ENCODE measurements at places on chromosomes 12 and 14.
A peak's percentile ranks its signal among the peaks of the same experiment; 100 is the strongest.

GRCh38 chr12:9064201-9064814 is 51.4 kb downstream of the A2M start:
- DNase-seq = no peak

- DNase-seq = no peak
Measured at GRCh38 chr12:57905812-57906475, 35.4 kb upstream of the ATP23 start.

- DNase-seq = no peak
Measured at GRCh38 chr14:105375635-105376057, 22.7 kb upstream of the TEX22 start.

- no peak for DNase-seq
Measured at GRCh38 chr14:105878554-105878953, 352.2 kb downstream of the TMEM121 start.

DNA sequence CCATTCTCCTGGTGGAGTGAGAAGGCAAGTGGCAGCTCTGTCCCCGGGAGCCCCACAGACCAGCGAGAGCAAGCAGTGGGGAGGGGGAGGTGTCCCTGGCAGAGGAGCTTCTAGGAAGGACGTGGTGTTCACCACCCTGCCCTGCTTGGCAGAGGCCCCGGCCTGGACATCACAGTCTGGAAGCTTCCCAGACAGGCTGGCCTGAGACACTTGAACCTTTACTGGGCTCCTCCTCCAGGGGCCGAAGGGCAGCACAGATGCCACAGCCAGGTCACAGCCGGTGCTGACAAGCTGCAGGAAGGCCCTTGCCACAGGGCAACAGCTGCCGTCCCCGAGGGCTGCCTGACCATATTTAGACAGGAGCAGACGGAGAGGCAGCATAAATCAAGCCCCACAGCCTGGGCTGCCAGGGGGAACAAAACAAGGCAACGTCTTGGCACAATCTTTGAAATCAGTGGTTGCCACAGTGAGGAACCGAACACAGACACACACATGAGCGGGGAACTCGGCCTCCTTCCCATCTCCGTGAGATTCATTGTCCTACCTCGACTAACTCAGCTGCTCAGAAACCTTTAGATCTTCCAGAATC is 28.5 kb downstream of the PRIMA1 start:
- no peak for DNase-seq

DNA sequence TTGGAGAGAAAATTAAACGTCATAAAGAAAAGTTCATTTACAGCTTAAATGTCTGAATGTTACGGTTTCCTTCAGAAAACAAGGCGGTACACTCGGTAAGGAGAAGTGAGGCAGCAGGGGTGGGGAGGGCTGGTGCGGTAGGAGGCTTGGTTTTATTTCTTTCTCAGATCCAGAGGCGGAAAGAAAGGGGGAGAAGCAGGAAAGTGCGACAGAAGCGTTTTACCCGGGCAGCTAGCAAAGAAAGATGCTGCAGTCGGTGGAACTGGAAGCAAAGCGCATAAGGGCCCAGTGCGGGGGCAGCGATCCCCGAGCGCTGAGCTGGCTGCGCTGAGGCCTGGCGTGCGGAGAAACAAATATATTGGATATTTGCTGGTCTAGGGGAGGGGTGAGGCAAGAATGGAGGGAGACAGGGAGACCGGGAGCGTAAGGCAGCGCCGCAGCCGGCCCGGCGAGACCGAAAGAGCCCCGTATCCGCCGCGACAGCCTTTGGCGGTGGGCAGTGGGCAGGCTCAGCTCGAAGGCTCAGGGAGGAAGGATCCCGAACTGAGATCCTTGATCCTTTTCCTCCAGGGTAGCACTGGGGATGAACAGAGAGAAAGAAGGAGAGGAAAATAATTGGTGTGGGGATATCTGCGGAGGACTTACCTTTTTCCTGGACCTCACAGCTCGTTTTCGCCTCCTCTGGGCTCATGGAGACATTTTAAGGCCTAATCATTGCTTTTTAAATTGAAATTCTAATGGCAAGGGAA is 6.4 kb upstream of the HOXC11 start:
- DNase-seq = no peak

DNA sequence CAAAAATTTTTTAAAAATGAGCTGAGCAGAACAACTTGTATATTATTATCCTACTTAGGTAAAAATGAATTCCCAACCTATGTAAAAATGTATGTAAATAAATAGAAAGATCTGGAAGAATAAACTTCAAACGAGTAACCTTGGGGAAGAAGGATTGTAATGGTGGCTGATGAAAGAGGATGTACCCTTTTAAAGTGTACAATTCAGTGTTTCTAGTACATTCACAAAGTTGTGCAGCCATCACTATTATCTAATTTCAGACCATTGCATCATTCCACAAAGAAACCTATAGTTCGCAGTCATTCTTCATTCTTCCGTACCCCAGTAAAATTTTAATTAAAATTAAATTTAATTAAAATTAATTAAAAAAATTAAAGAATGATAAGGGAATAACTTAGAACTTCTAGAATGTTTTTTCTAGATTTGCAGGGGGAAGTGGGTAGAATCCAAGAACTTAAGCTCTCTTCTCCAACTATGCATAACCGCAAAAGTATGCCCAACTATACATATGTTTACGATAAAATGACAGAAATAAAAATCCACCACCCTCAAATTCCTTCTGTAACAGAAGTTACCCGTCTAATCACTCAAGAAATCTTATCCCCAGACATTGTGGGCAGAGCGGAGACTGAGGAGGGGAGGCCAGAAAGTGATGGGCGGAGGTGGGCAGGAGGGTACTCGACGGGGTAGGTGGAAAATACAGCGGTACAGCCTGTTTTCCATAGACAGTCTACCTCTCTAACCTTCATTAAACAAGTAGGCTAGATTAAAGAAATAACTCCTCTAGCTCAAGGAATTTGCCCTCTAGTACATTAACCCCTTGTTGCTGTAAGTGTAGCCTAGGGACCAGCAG is 921 bp downstream of the DEPDC4 start:
- no peak for DNase-seq

DNA sequence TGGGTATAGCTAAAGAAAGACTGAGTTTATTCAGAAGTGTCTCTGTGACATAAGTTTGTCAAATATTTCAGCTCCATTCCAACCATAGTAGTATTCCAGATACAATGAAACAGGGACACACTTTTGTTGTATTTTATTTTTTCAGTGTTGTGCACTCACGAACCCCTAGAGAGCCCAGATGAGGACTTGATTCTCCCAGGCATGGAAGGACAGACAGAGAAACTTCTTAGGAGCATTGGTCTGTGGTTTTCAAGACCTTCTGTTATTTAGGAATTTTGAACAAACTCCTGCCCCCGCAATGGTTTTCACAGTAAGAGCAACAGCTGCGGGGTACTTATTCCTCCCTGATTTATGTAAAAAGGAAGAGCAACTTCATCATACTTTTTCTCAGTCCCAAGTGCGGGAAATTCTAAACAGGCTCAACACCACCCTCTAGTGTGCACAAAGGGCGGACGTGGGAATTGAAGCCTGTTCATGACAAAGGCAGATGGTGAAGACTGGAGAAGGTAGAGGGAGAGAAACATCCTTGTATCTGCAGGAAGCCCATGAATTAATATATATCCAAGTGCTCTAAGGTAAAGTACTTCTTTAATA is 147.6 kb downstream of the PAH start:
- DNase-seq = no peak

- DNase-seq = peak; percentile 39
Measured at GRCh38 chr12:62799126-62799736, 135.7 kb downstream of the PPM1H start.

DNA sequence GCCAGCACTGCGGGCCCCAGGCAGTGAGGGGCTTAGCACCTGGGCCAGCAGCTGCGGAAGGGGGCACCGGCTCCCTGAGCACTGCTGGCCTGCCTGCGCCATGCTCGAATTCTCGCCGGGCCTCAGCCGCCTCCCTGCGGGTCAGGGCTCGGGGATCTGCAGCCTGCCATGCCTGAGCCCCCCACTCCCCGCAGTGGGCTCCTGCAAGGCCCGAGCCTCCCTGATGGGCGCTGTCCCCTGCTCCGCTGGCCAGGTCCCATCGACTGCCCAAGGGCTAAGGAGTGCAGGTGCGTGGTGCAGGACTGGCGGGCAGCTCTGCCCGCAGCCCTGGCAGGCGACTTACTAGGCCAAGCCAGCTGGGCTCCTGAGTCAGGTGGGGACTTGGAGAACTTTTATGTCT is 133.3 kb upstream of the LMNTD1 start:
- no peak for DNase-seq

DNA sequence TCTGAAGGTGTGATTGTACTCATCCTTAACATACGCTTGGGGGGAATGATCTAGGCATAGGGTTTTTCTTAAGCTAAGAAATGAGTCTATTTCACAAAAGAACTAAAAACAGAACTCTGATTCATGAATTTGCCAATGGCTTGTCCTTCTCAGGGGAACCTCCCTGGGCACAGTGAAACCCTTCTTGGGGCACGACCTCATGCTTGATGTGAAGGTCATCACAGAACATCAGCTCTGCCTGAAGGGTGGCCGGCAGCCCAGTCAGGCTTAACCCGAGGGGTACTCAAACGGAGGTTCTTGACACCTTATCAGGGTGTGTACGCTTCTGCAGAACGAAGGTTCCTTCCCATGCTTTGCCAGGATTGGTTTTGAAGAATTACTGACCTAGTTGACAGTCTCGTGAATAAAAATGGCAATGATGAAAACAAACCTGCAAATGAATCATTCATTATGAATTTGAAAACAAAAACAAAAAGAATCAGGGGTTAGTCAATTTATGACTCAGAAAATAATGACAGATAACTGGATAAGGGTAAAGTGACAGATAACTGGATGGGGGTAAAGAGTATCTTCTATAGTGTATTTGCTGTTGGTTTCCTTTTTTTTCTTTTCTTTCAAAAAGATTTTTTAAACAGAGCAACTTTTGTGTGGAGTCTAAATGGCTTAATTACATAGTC is 86.4 kb downstream of the GALNT8 start:
- no peak for DNase-seq

GRCh38 chr14:54627219-54627539 is 60.3 kb downstream of the SAMD4A start:
- no peak for DNase-seq

DNA sequence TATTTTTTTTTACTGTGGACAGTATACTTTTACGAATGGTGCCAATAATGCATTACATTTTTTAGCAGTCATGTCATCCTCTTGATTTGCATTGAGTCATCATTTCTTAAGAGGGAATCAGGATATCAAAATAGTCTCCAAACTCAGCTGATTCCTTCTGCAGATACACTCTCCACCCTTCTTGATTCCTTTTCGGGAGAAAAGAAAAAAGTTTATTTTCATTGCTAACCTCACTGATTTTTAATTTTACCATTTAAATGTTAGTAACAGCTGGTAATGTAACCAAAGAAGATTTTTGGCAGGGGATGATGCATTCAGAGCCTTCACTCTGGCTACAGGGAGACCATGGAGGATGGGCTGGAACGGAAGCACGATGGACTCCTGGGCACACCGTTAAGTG is 47.5 kb downstream of the MRPL42 start:
- DNase-seq = no peak

- DNase-seq = no peak
Measured at GRCh38 chr14:71371711-71372396, 464.6 kb downstream of the PCNX1 start.

- DNase-seq = no peak
Measured at GRCh38 chr14:52619687-52620086, 67.1 kb downstream of the GPR137C start.

DNA sequence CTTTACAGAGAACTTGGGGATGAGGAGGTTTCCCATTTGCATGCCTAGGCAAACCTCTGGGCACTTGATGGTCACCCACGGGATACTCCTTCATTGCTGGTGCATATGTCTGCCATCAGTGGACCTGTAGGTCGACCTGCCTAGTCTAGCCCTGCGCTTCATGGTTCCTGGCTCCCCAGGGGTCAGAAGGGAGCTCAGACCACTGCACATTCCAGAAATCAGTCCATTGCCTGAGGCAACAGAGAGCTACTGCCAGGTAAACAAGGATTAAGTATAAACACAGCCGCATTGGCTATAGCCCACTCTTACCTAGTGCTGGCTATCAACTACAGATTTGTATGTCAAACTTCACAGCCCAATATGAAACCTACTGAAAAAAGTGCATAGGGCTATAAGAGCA is 476.4 kb downstream of the SOX5 start:
- no peak for DNase-seq

- no peak for DNase-seq
Measured at GRCh38 chr12:124049451-124050094, 76.6 kb downstream of the ZNF664 start.

GRCh38 chr14:98927986-98928385 is 344.0 kb downstream of the BCL11B start:
- no peak for DNase-seq

DNA sequence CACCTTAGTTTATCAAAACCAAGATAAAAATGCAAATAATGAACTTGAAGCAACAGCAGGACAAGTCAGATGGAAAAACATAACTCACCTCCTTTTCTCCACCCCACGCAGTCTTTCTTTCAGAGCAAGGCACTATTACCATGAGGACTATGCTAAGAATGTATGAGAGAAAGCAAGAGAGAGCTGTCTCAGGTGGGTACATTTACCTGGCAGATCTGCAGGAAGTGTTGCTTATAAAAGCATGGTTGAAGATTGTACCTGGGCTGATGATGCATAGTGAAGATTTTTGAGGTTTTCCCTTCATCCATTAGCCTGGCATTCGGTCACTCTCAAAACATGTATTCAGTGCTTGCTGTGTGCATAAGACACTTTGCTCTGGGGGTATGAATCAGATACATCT is 68.8 kb upstream of the IFNG-AS1 start:
- no peak for DNase-seq

GRCh38 chr12:106300761-106301160 is 1.8 kb upstream of the TCP11L2 start:
- no peak for DNase-seq

DNA sequence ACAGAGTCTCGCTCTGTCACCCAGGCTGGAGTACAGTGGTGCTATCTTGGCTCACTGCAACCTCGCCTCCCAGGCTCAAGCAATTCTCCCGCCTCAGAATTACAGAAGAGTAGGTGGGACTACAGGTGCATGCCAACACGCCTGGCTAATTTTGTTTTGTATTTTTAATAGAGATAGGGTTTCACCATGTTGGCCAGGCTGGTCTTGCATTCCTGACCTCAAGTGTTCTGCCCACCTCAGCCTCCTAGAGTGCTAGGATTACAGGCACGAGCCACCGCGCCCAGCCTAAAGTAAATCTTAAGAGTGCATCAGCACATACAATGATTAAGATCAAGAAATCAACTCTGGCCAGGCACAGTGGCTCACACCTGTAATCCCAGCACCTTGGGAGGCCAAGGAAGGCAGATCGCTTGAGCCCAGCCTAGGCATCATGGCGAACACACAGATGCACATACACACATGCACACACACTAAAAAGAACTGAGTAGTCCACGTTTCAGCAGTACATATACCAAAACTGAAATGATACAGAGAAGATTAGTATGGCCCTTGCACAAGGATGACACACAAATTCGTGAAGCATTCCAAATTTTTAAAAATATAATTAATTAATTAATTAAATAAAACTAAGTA is 65.0 kb downstream of the HECTD1 start:
- no peak for DNase-seq

- DNase-seq = no peak
Measured at GRCh38 chr14:85464135-85464895, 65.6 kb upstream of the FLRT2 start.

All from NCI-H1092 (cell line).